Left ventricle myocardium inferior (tissue), 1 donor: ENCODE measurements at places on chromosomes 3 and 15.

DNA sequence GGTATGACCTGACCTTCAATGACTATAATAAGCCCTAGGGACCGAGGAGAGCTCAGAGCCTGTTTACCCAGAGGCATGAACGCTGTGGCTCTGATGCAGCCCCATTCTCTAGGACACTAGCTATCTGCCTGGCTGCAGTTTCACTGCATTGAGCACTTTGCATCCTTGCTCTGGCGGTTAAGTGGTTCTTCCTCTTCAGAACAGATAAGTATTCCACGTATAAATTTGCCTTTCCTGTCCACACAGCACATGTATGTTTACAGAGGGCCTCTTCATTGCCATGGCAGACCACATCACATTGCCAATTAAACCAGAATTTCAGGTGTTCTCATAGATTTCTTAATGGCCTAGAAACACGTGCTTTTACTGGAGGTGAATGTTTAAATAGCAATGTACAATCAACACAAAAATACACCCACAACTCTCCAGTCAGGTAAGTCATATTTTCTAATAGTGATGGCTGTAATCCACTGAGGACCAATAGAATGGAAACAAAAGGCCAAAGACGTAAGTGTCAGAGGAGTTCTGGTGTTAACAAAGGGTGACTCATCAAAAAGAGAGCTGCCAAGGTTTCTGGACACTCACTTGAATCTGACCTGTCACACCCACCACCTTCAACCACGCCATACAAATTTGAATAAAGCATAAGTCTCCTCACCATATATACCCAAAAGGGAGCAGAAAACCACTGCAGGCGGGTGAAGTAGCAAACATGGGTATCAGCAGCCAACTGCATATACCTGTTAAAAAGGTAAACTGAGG, 553.4 kb downstream of the OCA2 start:
- DNase-seq, result no peak

DNA sequence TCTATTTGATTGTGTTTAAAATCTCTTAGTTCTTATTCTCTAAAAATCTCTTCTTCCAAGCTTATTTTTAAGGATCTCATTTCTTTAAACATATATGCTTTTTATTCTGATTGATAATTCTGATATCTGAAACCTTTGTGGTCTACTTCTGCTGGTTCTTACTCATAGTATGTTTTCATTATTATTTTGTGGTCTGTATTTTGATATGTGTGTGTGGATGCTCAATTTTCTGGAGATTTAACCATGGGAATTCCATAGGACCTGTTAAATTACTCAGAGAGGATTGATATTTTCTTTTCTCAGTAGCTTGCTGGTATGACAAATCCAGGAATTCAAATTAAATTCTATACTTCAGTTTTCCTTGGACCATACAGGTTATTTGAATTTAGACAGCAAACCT, 14.7 kb upstream of the HHLA2 start:
- DNase-seq, result no peak

GRCh38 chr15:78977591-78978347, 32.9 kb upstream of the CTSH start:
- no peak for DNase-seq

- DNase-seq, result no peak
Observed at GRCh38 chr3:197446700-197447056, 109.1 kb downstream of the BDH1 start.

- no peak for DNase-seq
Observed at GRCh38 chr3:38210141-38210757, 44.9 kb downstream of the OXSR1 start.

DNA sequence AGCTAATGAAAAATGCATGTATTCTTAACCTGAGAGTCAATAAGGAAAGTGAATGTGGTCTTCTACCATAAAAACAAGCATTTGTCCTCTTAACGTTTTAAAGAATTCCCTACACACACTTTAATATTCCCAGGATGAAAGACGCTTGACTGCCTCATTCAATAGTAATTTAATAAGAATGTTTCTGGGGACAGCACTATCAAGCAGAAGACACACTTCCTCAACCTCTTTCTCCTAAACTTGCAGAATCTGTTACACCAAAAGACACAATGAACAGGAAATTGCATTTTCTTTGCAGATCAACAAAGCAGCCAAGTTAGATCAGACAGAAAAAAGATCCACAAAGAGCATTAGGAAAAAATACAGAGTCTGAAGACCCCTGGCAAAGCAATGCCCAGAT, 97.7 kb downstream of the PLCH1 start:
- DNase-seq, result no peak

DNA sequence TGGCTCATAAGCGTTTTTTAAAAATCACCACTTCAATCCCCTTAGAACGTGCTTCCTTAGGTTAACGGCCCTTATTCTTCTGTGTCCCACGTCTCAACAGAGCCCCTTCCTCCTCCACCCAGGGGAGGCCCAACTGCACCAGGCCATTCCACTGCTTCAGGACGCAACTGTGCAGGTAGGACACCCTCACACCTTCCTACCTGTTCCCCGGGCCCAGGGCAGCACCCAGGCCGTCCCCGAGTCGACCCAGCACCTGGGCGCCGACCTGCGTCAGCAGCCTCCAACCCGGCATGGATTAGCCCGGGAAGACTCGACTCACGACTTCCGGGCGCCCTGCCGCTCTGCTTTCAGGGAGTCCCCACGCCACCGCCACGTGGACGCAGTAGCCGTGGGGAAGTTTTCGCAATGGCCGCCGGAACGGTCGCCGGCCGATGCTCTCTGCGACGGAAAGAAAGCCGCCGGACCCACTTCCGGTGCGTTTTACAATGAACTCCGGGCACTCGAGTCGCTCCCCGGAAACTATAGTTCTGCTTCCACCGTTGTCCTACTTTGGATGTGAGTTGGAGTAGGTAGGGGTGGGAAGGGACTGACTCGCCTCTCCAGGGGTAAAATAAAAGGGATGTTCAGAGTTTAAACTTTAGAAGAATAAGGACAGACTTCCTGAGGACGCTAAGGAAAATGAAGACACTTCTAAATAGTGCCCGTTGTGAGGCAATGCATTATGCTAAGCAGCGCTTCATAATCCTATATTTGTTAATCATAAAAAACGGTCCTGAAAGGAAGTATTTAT, at the start of gene MRPL3:
TSS of gene MRPL3 (minus strand) at position 442 of the 790 bp plus-strand sequence. CDS start at position 292, 150 bp downstream.
- peak; percentile 86 for DNase-seq

DNA sequence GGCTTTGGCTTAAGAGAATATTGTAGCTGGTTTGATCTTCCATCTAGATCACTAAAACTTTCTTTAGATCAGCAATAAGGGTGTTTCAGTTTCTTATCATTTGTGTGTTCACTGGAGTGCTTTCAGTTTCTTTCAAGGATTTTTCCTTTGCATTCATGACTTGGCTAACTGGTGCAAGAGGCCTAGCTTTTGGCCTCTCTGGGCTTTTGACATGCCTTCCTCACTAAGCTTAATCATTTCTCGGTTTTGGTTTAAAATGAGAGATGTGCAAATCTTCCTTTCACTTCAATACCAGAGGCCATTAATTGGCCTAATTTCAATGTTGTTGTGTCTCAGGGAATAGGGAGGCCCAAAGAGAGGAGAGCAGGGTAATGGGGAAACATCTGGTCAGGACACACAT, 30.3 kb upstream of the CCNB2 start:
- DNase-seq, result no peak
